Stimulated activated CD4-positive, alpha-beta T cell treated with anti-CD3 and anti-CD28 coated beads, Interleukin-12 subunit alpha, Interleukin-12 subunit beta, amount 100 ng/mL, for 4 hours (primary cell): ENCODE measurements at places on chromosomes 1 and 21.

DNA sequence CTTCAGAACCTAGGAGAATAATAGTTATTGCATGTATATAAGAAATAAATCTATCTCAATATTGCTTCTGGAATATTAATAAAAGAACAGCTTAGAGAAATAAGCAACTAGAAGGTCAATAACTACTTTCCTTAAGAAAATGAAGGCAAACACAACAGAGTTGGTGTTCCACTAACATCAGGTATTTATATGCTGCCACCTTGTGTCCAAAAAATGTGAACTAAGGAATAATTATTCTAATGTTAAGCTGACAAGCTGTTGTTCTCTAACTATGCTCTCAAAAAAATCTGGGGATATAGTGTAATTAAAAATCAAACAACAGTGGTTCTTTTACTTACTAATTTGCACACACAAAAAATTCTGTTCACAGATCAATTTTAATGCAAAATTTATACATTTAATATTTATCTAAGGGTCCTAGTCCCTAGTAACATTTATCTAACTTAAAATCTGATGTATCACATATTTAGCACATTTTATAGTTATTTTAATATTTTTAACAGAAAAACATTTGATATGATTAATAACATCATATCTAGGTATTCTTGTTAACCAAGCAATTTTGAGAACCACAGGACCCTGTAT lies 39.6 kb downstream of the UCHL5 start:
- no peak for DNase-seq

DNA sequence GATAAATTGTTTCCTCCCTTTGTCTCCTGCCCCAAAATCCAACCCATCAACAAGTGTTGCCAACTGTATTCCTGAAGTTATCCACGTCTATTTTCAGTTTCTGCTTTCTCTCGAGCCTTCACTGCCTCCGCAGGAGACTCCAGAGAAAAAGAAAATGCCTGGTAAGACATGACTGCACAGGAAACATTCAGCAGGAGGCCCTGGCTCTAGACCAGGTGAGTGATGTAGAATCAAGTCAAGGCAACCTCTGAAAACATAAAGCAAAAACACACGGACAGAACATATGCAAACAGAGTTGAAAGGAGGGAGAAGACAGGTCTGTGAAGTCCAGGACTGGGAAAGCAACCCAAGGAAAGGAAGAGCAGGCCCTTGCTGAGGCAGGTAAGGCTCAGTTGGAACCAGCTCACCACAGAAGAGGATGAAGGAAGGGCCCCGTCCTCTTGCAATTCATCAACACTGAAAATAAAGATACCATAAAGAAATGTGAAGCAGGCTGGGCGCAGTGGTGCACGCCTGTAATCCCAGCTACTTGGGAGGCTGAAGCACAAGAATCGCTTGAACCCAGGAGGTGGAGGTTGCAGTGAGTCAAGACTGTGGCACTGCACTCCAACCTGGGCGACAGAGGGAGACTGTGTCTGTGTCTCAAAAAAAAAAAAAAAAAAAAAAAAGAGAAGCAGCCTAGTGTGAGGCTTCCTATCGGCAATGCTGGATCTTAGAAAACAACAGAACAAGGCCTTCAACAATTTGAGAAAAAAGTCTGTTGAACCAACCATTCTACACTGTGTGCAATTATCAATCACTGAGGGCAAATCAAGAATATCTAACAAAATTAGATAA lies 8.8 kb downstream of the NOL9 start:
- no peak for DNase-seq

DNA sequence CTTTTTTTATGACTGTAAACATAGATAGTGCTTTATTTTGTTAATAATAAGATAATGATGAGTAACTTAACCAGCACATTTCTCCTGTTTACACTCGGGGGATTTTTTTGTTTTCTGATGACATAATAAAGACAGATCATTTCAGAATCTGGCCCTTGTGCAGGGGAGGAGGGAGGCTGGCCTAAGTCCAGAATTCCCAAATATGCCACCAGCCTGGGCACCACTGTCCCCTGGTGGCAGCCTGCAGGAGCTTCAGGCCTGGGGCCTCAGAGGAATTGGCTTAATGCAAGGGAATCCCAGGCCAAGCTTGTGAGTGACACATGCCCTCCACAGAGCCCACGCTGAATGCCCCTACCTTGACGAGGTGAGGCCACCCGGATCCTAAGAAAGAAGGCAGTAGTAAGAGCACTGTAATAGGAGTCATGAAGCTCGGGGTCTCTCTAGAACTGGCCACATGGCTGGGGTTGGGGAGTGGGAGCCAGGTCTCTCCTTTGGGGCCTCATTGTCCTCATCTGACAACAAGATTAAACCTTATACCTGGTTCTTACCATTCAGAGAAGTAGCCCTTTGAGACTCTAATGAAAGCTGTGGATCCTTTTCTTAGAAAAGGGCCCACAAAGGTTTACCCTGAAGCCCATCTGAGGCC lies 24.1 kb downstream of the ETNK2 start:
- DNase-seq: no peak

GRCh38 chr1:91502672-91503184 lies 2.1 kb downstream of the CDC7 start:
- no peak for DNase-seq

DNA sequence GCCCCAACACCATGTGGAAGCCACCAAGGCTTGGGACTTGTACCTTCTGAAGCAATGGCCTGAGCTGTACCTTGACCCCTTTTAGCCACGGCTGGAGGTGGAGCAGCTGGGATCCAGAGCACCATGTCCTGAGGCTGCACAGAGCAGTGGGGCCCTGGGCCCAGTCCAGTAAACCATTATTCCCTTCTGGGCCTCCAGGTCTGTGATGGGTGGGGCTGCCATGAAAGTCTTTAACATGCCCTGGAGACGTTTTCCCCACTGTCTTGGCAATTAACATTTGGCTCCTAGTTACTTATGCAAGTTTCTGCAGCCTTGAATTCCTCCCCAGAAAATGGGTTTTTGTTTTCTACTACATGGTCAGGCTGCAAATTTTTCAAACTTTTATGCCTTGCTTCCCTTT lies 323.7 kb upstream of the ZP4 start:
- DNase-seq: no peak

DNA sequence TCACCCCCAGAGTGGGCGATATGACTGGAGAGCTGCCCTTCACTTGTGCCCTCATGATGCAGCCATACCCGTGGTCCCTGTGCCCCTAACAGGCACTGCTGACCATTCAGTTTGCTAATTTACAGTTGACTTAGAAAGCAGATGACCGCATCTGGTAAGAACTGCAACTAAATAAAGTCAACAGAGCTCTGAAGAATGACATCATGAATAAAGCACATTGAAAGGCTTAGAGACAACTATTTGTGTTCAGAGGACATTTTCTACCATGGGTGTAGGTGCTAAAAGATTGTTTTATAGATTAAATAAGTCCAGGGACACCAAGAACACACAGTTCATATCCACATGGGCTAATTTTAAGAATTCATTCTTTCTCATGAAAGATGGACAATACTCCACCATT lies 65.5 kb downstream of the LPAR3 start:
- no peak for DNase-seq

- no peak for DNase-seq
Observed at GRCh38 chr1:44805311-44806024, 1.7 kb downstream of the DYNLT4 start.

DNA sequence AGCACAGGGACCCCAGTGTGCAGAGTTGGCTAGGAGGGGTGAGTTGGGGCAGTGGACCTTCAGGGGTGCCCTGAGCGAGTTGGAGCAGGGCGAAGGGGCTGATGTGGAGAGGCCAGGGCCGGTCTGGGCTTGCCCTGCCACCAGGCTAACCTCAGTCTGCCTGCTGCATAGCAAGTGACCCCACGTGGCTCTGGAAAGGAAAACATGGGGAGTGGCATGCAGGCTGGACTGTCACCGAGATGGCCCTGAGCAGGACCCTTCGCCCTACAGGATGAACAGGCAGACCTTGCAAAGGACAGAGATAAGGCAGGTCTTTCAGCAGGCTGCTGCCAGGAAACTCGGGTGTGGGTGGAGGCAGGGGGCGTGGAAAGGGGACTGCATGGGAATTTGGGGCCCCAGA lies 51.5 kb downstream of the FOXO6 start:
- no peak for DNase-seq

GRCh38 chr21:23886828-23887724 lies 1720.2 kb downstream of the MRPL39 start:
- no peak for DNase-seq

- no peak for DNase-seq
Observed at GRCh38 chr1:220717800-220718640, 27.9 kb downstream of the C1orf115 start.

DNA sequence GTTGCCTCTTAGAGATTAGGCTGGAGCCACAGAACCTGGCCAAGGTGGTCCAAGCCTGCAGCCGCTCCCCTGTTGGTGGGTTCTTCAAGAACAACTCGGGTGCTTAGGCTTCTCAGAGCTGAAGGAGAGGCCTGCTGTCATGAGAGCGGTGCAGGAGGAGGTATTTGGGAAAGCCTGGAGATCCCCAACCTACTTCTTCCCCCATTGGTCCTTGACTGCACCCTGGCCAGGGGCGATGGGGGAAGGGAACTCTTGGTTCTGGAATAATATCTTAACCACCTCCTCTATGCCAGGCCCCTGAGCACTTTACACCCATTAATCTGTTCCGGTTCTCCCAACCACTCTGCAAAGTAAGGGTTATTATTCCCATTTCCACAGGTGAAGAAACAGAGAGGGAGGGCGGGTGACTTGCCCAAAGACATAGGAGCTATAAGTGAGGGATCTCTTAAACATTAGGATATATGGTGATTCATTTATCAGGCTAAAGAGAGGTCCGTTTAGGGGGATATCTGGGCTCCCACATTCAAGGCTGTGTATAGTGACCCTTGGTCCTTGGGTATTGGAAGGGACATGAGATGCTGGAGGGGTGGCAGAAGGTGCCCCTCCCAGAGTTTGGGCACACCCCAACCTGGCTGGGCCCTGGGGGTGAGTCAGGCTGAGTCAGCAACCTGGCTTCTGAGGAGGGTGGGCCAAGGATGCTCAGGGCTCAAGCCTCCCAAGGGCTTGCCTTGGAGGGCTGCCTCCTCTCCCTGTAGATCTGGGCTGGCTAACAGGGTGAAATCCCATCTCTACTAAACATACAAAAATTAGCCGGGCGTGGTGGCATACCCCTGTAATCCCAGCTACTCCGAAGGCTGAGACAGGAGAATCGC lies 5.2 kb downstream of the TRNP1 start:
- no peak for DNase-seq

DNA sequence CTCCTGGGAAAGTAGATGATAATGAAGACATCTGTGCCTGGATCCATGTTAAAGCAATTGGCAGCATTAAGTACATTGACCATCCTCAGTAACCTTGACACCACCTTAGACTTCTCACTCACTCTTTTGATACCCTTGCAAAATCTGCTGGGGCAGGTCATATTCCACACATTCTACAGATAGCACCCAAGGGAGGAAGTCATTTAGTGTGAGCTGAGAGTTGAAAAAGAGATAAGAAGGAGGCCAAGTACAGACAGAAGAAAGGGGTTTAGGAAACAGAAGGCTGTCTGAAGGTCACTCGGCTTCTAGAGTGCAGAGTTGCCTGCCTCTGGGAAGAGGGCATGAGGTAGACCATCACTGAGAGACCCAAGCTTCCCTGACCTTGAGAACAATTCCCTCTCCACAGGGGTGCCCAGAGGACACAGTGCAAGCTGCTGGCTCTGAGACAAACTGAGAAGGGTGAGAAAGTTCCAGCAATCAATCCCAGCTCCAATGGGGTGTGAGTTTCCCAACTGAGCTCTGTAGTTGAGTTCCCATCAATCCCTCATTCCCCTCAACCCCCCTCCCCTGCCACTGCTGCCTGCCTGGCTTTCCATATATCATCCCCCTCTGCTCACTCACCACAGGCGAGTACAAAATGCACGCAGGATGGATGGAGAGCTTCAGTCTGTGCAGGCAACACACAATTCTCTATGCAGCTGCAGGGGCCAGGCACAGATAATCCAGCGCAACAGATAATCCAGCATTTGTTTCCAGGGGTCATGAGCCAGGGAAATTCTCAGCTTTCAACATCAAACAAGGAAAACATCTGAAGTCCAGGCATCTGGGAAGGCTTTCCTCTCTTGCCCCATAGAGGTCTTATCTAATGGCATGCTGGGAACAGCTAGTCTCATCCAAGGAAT lies 7.4 kb upstream of the MOB3C start:
- DNase-seq: no peak

DNA sequence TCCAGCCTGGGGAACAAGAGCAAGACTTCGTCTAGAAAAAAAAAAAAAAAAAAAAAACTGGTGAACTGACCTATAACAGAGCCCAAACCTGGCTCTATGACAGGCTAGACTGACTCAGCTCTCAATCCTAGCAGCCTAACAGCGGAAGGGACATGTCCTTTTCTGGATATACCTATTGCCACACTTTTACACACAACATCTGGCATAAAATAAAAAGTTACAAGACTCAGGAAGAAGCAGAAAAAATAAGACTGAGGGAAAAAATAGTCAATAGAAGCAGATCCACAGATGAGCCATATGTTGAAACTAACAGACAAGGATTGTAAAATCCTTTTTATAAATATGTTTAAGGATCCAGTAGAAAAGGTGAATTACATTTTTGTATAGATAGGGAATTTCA lies 57.5 kb upstream of the IPO9 start:
- no peak for DNase-seq

DNA sequence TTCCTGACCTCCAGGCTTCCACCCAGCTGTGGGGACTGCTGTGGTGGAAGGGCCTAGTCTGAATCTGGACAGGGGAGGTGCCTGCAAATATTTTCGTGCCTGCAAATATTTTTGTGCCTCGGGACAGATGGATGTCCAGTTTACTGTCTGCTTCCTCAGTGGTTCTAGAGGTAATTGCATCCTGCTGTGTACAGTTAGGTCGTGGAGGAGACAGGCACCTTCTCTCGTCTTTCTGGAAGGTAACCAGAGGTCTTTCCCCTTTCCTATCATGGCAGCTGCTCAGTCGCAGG lies 53.8 kb upstream of the TINAGL1 start:
- DNase-seq: no peak

DNA sequence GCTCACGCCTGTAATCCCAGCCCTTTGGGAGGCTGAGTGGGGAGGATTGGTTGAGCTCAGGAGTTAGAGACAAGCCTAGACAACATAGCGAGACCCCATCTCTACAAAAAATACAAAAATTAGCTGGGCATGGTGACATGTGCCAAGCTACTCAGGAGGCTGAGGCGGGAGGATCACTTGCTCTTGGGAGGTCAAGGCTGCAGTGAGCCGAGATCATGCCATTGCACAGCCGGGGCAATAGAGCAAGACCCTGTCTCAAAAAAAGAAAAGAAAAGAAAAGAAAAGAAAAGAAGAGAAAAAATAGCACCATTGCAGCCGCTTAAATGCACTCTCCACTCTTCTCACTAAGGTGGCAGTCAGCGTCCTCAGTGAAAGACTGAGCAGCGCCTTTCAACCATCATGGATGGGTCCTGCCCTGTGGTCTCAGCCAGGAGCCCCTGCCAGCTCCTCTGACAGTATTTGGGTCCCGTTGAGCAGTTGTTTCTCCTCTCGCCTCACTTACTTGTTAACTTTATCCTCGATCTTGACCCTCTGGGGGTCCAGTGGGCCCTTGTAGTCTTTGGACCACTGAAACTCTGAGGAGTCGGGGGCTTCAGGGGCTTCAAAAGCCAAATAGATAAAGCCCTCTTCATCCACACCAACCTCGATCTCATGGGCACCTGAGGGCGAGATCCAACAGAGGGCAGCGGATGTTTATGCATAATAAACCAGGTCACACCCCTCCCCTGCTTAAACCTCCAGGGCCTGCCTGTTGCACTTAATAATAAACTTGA lies 36.9 kb downstream of the MYOM3 start:
- DNase-seq: no peak
